Hematopoietic multipotent progenitor cell (in vitro differentiated cells): ENCODE measurements at places on chromosomes 7 and 10.
A peak's percentile ranks its signal among the peaks of the same experiment; 100 is the strongest.

GRCh38 chr7:70736715-70737460 lies 395.1 kb upstream of the GALNT17 start:
- peak; percentile 32 for DNase-seq

DNA sequence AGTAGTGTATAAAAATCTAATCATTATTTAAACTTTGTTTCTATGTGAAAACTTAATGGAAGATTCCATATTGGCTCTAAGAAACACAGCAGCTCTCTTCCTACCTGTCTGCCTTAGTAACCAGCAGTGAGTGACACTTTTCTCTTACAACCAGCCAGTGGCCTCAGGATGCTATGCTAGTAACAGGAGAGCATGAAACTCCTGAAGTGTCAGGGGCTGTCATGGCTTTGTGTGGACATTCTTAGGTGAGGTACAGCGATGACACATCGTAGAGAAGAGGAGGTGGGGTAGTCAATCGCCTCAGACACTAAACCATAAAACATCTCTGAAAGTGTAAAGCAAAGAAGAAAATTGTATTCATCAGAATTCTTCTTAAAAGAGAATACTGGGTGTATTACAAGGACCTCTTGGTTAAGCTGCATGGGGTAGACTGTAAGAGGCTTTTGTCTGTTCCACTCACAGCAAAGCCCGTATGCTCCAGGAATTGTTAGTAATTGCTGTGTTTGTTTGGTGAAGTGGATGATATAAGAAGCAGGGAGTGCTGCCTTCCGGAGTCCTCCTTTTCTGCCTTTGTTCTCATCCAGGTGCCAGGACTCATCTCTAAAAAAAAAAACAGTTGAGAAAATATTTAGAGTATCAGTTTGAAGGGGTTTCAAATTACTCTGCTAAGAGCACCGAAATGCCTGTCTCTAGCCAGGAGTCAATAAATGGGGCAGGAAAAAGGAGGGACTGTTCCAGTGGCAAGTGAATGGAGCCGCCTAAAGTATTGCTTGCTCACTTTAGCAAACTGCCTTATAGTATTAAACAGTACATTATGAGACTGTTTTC lies 518.8 kb downstream of the CNTNAP2 start:
- no peak for DNase-seq

- DNase-seq, result no peak
Observed at GRCh38 chr7:24757353-24758275, at the start of gene GSDME. Gene GSDME, minus strand, starts transcription at chr7:24757464. Its CDS starts 7,690 bp downstream, at chr7:24749774.

GRCh38 chr7:4775848-4776623 lies 613 bp downstream of the AP5Z1 start:
- DNase-seq, result peak; percentile 73

DNA sequence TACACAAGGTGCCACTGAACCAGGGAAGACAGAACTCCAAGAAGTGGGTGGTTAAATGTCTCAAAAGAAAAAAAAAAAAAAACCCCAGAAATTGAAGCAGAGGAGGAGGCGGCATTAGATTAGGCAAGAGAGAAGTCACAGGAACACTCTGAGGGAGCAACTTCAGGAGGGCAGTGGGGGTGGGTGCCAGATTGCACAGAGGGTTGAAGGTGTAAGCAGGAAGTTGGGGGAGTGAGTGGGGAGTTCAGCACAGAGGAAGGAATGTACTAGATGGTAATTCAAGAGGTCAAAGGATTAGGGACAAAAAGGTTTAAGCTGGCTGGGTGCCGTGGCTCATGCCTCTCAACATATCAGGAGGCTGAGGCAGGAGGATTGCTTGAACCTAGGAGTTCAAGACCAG lies 110.0 kb upstream of the PDLIM1 start:
- DNase-seq, result no peak

DNA sequence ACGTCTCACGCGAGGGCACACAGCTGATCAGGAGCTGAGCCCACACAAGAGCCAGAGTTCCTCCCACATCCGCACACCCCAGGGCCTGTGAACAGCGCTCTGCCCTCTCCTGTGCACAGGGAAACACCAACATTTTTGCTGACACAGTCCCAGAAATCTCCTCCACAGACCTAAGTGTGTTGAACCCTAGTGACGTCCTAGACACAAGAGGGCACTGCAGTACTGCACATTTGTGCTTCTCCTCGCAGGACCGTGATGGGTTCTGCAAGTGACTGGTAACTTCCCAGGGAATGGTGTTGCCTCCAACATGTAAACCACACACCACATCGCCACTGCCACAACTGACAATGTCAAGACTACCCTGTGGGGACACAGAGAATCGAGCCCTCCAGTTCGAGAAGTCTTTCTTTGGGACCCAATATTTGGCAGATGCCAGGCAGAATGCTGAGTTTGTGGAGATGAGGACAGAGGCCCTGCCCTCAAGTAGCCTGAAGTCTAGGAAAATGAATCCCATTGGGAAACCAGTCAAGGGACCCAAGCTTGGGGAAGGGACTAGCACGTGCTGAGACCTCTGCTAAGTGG lies 170.3 kb downstream of the PAXIP1 start:
- no peak for DNase-seq

GRCh38 chr10:26408858-26409494 lies 29.2 kb upstream of the APBB1IP start:
- no peak for DNase-seq

DNA sequence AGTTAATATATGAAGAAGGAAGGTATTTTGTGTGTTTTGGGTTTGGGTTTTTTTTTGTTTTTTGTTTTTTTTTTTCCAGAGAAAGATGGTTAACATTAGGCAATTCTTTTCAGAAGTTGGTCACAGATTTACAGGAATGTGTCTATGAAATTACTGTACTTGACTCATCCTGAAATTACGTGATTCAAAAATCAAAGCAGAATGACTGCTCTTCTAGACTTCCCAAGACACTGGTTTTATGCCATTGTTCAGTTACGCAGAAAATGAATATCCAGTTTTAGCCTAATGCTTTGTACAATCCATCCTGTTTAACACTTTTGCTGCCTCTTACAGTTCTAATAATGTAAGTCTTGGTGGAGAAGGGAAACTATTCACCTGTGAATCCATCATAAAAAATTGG lies 39.7 kb upstream of the CELF2 start:
- DNase-seq, result no peak

DNA sequence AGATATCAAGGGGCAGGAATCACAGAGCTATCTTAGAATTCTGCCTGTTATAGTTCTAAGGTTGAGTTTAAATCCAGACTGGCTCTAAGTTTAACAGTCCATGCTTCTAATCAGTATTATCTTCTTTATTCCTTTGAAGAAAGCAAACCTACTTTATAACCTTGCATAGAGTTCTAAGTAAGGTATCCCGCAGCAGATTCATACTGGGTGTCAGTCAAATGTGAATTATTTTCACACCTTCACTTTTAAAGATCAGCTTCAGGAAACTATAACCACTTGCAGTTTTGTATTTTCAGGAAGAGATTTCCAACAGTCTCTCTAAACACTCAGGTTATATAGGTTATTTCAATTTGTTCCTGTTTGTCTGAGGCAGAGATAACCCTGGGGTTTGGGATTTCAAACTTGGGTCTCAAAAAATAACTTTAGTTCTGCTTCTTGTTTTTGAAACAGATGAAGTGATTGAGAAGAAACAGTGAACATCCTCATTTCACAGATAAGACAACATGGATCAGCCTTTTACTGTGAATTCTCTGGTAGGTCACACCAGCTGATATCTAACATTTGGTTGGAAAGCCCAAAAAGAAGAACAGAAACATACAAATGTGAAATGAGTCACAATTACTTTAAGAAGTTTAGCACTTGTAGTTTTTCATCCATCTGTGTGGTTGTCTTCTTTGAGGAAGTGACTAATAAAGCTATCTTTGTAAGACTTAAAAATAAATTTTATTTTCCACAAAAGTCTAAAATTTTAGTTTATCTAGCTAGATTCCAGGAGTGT lies 21.4 kb downstream of the STAMBPL1 start:
- peak; percentile 43 for DNase-seq
